IPS DF 6.9 (cell line): ENCODE measurements at places on chromosomes 7 and 10.

GRCh38 chr10:3787816-3788215, 2.8 kb upstream of the KLF6 start:
- no peak for DNase-seq

DNA sequence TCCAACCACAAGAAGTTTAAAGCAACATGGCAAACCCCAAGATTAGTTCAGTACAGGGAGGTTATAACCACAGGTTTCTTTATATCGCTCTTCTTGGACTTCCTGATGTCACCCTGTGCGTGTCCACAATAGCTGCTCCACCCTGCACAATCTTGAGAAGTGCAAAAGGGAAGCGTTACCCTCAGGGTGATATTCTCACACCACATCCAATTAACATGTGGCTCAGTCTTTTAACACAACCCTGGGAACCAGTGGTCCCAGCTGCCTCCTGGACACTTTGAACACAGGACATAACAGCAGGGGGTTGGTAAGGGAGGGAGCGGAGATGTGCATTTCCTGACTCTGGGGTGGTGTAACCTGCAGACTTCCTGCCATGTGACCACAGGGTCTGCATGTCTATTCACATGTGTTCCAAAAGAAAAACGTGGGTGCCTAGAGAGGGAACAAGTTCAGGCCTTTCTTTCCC, 64.6 kb downstream of the GSAP start:
- no peak for DNase-seq

- no peak for DNase-seq
These were observed 621.2 kb downstream of the DNAJB9 start for GRCh38 chr7:109190766-109191398.

DNA sequence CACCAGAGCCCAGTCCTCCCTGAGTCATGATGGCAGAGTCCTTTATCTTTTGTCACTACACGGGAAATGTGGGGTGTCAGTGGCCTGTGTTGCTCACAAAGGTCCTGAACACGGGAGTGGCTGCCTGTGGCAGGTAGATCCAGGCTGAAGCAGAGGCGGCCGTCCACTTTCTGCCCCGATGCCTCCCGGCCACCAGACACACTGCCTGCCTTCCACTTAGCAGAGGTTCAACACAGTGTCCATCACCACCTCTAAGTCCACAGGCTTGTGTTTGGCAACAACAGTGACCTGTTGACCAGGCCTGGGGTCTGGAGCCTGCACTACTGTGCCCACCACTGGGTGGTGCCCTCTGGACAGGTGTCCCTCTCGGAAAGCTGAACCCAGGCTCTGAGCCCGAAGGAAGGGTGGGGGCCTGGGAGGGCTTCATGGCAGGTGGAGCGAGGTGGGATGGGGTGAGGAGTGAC, 49.9 kb upstream of the CAMK2B start:
- DNase-seq, result peak; percentile 18

GRCh38 chr10:44419790-44420549, 35.1 kb upstream of the CXCL12 start:
- DNase-seq, result no peak

DNA sequence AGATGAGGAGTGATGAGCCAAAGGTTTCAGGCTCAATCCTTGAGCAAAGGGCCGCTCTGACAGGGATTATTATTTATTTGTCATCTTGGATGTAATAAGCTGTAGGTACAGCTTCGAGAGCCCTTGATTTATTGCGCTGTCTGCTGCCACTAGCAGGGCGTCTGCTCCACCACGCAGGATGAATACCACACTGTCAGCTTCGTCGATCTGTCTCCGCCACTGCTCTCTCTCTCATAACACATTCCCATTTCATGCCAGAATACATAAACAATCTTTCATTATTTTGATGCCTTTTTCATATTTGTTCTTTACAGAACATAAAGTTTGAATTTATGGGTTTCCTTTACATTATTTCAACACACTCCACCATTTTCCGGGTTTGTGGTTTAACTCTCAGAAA, 276.6 kb downstream of the LRMDA start:
- no peak for DNase-seq

DNA sequence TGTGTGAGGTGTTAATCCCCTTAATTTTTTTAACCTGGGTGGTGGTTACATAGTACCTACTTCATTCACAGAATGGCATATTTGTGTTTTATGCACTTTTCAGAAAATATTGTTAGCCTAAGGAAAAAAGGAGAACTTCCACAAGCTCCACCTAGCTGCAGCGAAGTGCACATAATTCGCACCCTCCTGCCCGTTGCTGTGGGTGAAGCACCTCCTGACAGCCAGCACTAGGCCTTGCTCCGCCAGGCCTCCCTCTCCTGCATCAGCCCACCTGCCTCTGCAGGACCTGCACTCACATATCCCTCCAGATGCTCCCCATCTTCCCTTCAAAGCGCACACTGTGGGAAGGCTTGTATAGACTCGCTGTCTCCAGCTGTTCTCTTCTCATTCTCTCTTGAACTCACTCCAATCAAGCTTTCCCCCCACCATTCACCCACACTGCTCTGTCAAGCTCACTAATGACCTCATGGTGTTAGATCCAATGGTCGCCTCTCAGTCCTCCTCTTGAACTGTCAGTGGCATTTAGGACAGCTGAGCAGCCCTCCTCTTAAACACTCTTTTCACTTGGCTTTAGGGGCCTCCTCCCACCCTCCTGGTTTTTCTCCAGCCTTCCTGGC, 20.7 kb upstream of the GRID1 start:
- DNase-seq, result no peak

DNA sequence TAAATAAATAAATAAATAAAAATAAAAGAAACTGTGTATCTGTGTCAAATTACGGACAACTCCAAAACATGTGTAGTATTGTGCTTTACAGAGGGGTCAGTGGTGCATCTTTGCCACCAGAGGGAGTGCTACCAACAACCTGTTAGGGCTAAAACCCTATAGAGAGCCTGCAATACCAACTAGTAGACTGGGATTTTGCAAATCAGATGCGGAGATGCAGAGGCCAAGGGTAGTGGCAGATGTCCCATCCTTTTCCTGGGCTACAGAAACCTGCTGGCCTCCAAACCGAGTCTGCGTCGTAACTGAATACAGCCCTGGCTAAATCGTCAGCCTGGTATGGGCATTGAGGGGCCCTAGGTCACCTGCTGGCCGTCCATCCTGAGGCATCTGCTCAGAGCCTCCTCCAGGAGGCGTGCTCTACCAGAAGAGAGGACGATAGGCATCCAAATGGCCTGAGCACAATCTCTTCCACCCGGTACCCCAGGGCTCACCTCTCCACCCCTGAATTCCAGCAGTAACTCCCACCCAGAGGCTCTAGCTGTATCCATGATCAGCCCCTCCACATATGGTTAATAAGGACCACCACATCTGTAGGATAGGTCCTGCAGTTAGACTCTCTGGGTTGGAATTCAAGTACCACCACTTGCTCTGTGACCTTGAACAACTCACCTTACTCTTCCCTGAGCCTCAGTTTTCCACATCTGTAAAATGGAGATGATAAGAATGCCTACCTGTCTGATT, 6.2 kb upstream of the RRP12 start:
- DNase-seq, result peak; percentile 66

DNA sequence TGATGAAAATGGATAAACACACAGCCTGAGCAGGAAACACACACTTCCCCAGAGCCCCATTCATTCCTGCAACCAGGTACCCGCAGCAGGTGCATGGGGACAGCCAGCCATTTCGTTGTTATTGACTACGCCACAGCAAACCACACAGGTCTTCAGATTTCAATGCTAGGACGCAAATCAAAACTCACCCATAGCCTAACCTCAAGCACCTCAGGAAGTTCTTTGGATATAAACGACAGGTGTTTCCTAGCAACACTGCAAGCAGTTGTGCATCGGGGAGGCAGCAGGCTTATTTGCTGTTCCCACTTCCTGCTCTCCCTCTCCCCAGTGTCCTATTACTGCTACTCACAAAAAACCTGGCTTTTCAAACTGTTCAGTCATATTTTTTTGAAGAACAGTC, 176.5 kb upstream of the FRMD4A start:
- DNase-seq, result no peak

GRCh38 chr10:62599161-62599560, 205.4 kb upstream of the ADO start:
- no peak for DNase-seq

DNA sequence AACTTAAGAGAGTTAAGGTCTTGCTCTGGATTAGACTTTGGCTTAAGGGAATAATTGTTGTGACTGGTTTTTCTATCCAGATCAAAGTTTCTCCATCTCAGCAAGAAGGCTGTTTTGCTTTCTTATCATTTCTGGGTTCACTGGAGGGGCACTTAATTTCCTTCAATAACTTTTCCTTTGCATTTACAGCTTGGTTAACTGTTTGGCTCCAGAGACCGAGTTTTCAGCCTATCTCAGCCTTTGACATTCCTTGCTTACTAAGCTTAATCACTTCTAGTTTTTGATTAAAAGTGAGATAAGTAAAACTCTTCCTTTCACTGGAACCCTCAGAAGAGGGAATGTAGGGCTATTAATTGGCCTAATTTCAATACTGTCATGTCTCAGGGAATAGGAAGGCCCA, 76.4 kb downstream of the LARP4B start:
- no peak for DNase-seq

DNA sequence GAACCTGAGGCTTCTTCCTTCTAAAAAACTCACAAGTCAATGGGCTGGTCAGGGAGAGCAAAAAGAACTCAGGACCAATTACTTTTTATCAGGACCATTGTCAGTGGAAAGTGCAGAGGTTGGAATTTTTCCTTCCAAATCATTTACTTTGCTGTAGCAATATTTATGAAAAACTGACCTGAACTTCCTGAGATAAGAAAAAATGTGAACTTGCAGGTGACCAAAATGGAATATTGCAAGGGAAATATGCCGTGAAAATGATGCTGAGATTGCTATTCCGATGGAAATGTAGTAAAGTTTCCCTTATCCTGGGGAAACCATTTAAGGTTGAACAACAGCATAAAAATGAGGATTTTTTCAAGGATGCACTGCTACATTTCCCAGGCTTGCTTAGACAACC, 148.3 kb upstream of the PFKP start:
- no peak for DNase-seq

DNA sequence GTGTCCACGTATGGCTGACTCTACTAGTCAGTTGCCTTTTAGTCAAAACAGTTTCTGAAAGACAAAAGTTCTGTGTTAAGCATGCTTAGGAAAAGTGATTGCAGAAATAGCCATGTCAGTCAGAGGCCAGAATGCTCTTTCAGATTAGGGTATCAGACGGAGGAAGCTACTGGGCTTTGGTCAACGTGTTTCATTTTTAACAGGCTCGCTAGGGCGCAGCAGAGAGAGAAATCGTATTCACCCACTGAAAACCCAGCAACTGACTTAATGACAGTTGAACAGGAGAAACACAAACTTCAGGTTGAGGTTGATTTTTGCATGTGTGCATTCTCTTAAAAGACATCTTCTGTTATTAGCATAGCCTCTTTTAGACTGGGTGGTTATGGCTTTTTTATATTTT, 322.6 kb upstream of the KIAA1217 start:
- DNase-seq, result peak; percentile 9

DNA sequence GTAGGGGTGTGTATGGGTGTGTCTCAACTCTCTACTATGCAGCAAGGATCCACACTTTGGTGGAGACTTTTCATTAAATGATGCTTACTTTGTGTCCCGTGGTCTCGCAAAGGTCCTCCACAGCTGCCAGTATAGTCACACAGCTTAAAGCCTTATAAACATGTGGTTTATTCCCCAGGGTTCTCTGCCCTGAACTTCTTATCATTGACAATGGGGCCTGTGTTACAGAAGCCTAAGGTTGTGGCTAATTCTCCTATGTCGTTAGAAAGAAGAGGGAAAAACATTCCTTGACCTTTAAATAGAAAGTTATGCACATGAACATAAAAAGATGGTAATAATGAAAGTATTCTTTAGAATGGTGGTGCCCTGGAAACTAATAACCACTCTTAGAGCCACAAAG, 201.4 kb downstream of the INHBA start:
- DNase-seq, result no peak

DNA sequence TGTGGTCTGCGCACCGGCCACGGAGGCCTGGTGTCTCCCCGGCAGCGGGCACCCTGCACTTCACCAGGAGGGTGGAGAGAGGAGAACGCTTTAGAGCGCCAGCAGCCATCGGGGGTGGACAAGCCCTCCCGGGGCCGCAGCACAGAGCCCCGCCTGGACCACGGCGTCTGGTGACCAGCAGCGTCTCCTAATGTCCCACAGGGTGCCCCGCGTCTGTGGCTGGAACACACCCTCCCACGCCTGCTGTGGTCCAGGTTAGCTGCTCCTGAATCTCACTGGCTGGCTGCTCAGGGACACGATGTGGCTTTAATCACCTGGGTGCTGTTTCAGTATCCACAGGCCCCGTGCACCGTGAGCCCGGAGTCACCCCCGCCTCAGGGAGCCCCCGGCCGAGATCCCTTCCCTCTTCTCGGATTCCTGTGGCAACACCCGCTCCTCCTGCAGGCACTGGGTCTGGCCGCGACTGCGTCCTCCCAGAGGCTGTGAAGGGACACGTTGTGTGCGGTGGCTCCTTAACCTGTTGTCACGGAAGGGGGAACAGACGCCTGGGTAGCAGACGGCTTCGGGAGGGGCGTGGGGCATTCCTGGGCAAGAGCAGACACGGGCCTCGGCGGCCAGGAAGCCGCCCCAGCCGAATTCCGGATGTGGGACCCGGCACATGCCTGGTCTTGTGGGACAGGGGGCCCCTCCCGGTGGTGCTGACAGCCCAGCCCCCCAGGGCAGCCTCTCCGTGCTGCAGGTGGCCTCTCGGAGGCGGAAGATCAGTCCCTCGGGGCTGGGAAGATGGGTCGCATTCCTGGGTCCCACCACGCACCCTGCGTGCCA, 78.9 kb downstream of the FOXL3 start:
- no peak for DNase-seq
